Smooth muscle cell of the umbilical artery (primary cell): ENCODE measurements at places on chromosomes 7 and 10. TPM values are rescaled to one million over a fixed set of nuclear protein-coding genes. Genes with fewer than 3 reads are reported as not detected.

OR2A12 gene
- not detected in 2 replicates for total RNA-seq

TLX1 gene
- total RNA-seq: not detected in 2 replicates

KIF11 gene
- total RNA-seq: 2.4 and 16.4 TPM in 2 replicates

GIMAP7 gene
- total RNA-seq: not detected in 2 replicates

DPYSL4 gene
- total RNA-seq: 6.3 and 33.0 TPM in 2 replicates

MINDY4 gene
- 3.9 and 5.4 TPM in 2 replicates for total RNA-seq

ATRNL1 gene
- total RNA-seq: 0.97 and 2.7 TPM in 2 replicates

LRIT1 gene
- total RNA-seq: not detected in 2 replicates

TRIM73 gene
- 0.59 and 0.74 TPM in 2 replicates for total RNA-seq

SLC26A5 gene
- total RNA-seq: not detected in 2 replicates
